ENCODE measurements at places on chromosomes 6 and 20. TPM values are rescaled to one million over a fixed set of nuclear protein-coding genes. Genes with fewer than 3 reads are reported as not detected.
A peak's percentile ranks its signal among the peaks of the same experiment; 100 is the strongest.

The IPCEF1 gene
- total RNA-seq = 27.3 TPM

The SLC24A3 gene
- not detected for total RNA-seq

The ZNF311 gene
- 0.65 TPM for total RNA-seq

The C6orf136 gene
- total RNA-seq = 23.2 TPM

The LKAAEAR1 gene
- 0.89 TPM for total RNA-seq

The ARID1B gene
- total RNA-seq = 76.8 TPM

The GNL1 gene
- total RNA-seq = 59.9 TPM

The NKX2-4 gene
- not detected for total RNA-seq

The CCM2L gene
- total RNA-seq = not detected

The PRL gene
- total RNA-seq = not detected

The GRM1 gene
- total RNA-seq = not detected

The LY6G6D gene
- total RNA-seq = not detected

The NHLRC1 gene
- total RNA-seq = not detected

The RSPO4 gene
- not detected for total RNA-seq

GRCh38 chr20:58906111-58906510 lies 53.6 kb downstream of the GNAS start:
- peaks cover 78% of the 10 kb centered on the region for H3K4me1 ChIP-seq
- H3K27me3 ChIP-seq = no peaks in the 10 kb centered on the region
- DNase-seq = no peak
- H3K36me3 ChIP-seq = peaks cover 79% of the 10 kb centered on the region

GRCh38 chr6:82712826-82713225 lies 349.2 kb downstream of the TPBG start:
- no peaks in the 10 kb centered on the region for H3K27me3 ChIP-seq
- no peaks in the 10 kb centered on the region for H3K4me1 ChIP-seq
- no peaks in the 10 kb centered on the region for H3K36me3 ChIP-seq
- no peak for DNase-seq
- H3K27ac ChIP-seq = no peak overlapping the region

- no peak for DNase-seq
- H3K36me3 ChIP-seq = no peaks in the 10 kb centered on the region
- no peak overlapping the region for H3K27ac ChIP-seq
Measured at GRCh38 chr6:118775381-118775780, 118.6 kb upstream of the ASF1A start.

DNA sequence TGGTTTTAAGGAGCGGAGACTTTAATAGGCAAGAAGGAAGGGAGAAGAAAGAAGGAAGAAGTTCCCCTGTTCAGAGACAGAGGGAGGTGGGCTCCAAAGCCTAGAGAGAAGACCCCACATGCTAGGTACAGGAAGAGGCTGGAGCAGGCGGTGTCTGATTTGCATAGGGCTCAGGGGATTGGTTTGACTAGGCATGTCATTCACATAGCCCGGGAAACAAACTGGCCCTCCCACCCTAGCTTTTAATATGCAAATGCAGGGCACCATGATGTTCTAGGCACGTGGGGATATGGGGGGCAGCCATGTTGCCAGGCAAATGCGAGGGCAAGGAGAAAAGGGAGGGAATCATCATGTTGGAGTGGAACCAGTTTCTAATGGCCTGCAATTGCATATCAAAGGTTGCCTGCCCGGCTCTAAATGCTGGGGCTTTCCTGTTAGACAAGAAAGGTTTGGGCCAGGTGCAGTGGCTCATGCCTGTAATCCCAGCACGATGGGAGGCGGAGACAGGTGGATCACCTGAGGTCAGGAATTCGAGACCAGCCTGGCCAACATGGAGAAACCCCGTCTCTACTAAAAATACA lies 34.3 kb upstream of the AGPAT4 start:
- no peak overlapping the region for H3K27ac ChIP-seq
- no peak for DNase-seq
- H3K4me1 ChIP-seq = no peaks in the 10 kb centered on the region
- H3K4me3 ChIP-seq = no peak overlapping the region
- H3K27me3 ChIP-seq = peaks cover 3% of the 10 kb centered on the region

GRCh38 chr20:57779401-57780003 lies 69.7 kb upstream of the PMEPA1 start:
- no peak for DNase-seq
- H3K4me1 ChIP-seq = no peaks in the 10 kb centered on the region
- H3K27ac ChIP-seq = no peak overlapping the region
- H3K4me3 ChIP-seq = no peak overlapping the region

- H3K4me1 ChIP-seq = no peaks in the 10 kb centered on the region
- no peak overlapping the region for H3K4me3 ChIP-seq
- H3K36me3 ChIP-seq = no peaks in the 10 kb centered on the region
- peaks cover 30% of the 10 kb centered on the region for H3K27me3 ChIP-seq
- DNase-seq = no peak
Measured at GRCh38 chr6:169837529-169838250, 86.3 kb downstream of the ERMARD start.

DNA sequence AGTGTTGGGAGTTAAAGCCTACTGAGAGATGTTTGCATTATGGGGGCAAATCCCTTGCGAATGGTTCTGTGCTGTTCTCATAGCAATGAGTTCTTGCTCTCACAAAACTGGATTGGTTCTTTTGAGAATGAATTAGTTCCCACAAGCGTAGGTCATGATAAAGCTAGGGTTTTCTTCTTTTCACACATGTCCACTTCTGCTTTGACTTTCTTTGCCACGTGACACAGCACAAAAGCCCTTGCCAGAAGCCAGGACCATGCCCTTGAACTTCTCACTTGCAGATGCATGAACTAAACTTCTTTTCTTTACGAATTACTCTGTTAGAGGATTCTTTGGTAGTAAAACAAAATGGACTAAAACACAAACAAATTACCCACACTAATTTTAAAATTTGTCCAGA lies 922.8 kb downstream of the EPHA7 start:
- no peaks in the 10 kb centered on the region for H3K36me3 ChIP-seq
- no peaks in the 10 kb centered on the region for H3K4me1 ChIP-seq
- no peak for DNase-seq
- H3K4me3 ChIP-seq = no peak overlapping the region

DNA sequence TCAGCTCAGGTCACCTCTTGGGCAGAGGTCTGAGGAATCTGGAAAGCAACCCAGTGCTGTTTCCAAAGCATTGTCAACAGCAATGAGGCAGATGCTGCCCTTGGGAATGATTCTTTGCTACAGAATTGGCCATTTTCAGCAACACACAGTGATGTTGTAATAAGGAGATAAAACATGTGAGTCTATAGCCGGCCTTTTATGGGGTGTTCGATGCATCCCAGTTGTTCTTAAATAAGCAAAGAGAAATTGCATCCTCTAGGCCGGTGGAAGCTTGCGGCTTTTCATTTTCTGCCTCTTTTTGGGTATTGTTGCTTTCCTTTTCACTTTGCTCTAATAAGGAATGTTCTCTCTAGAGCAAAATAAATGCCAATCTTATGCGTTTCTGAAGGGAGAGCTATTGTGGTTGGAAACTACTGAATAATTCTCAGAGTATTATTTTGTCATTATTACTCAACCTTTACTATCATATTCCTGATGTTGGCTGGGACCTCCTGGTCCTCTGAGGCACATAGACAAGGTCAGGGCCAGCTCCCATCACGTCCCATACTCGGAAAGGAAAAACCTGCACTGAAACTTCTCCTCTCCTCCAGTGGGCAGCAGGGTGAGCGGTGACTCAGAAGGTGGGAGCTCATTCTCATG lies 214.2 kb downstream of the CDH26 start:
- H3K36me3 ChIP-seq = no peaks in the 10 kb centered on the region
- H3K27me3 ChIP-seq = peaks cover 4% of the 10 kb centered on the region
- no peak overlapping the region for H3K27ac ChIP-seq
- DNase-seq = no peak

- H3K27ac ChIP-seq = no peak overlapping the region
- H3K4me3 ChIP-seq = no peak overlapping the region
- no peaks in the 10 kb centered on the region for H3K4me1 ChIP-seq
- peaks cover 7% of the 10 kb centered on the region for H3K27me3 ChIP-seq
- DNase-seq = no peak
Measured at GRCh38 chr6:44672841-44673240, 285.3 kb downstream of the CDC5L start.

- H3K4me1 ChIP-seq = peaks cover 56% of the 10 kb centered on the region
- peak overlapping the region; percentile 99 for H3K27ac ChIP-seq
- DNase-seq = no peak
- no peaks in the 10 kb centered on the region for H3K27me3 ChIP-seq
- H3K36me3 ChIP-seq = peaks cover 18% of the 10 kb centered on the region
Measured at GRCh38 chr6:30515106-30515505, 25.8 kb downstream of the HLA-E start.

DNA sequence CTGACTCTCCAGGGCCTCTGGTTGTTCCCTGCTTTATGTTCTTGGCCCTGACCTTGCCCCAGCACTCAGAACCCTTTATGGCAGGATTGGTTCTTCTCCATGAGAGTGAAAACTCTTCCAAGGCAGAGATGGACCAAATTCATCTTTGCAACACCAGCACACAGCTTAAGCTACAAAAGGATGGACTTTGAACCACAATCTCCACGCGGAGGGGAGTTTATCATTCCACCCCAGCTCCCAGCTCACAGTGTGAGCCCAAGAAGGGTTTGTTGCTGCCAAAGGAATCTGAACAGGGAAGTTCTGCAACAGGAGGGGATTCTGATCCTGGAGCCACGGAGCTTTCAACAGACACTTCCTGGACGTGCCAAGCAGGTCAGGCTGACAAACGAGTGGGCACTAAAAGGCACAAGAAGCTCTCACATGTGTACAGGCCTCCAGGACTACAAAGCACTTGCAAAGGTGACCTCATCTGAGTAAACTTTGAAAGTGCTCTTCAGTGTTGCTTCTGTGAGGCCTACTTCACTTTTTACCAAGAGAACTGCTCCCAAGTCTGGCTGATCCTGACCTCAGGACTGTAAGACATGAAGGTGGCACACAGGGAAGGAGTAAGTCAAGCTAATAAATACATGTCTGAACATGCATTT lies 8.9 kb downstream of the FITM2 start:
- no peaks in the 10 kb centered on the region for H3K27me3 ChIP-seq
- DNase-seq = no peak
- H3K27ac ChIP-seq = no peak overlapping the region
- no peaks in the 10 kb centered on the region for H3K4me1 ChIP-seq
- no peak overlapping the region for H3K4me3 ChIP-seq
- H3K36me3 ChIP-seq = no peaks in the 10 kb centered on the region

GRCh38 chr6:25640446-25640845 lies 11.6 kb upstream of the SCGN start:
- H3K27me3 ChIP-seq = peaks cover 46% of the 10 kb centered on the region
- DNase-seq = no peak
- H3K4me1 ChIP-seq = no peaks in the 10 kb centered on the region
- no peak overlapping the region for H3K27ac ChIP-seq

DNA sequence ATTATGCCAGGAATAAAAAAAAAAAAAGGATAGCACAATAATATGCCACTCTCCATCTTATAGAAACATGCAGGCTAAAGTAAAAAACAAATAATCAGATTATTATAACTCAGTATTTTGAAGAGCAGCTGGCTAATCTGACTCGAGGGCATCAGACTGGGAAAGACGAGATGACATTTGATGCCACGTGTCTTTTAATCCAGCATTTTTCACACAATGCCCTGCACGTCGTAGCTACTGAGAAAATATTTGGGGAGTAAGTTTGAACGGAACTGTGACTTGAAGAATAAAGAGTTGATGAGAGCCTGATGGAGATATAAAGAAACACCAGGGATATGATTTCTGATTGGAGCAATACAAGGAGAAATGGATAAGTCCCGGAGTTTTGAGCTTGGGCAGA lies 237.7 kb downstream of the ARID1B start:
- DNase-seq = no peak
- no peak overlapping the region for H3K27ac ChIP-seq
- no peaks in the 10 kb centered on the region for H3K36me3 ChIP-seq
- H3K27me3 ChIP-seq = no peaks in the 10 kb centered on the region

DNA sequence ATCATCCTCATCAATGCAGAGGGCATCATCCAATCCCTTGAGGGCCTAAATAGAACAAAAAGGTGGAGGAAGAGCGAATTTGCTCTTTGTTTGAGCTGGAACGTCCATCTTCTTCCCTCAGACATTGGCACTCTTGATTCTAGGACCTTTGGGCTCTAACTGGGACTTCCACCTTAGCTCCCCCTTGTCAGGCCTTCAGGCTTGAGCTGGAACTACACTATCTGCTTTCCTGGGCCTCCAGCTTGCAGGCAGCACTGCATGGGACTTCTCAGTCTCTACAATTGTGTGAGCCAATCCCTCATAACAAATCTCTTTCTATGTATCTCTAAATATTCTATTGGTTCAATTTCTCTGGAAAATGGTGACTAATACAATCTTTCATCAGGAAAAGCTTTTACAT lies 155.4 kb downstream of the MCHR2 start:
- no peaks in the 10 kb centered on the region for H3K36me3 ChIP-seq
- H3K27me3 ChIP-seq = peaks cover 26% of the 10 kb centered on the region
- no peak overlapping the region for H3K27ac ChIP-seq
- no peak for DNase-seq
- no peak overlapping the region for H3K4me3 ChIP-seq
- H3K4me1 ChIP-seq = no peaks in the 10 kb centered on the region

DNA sequence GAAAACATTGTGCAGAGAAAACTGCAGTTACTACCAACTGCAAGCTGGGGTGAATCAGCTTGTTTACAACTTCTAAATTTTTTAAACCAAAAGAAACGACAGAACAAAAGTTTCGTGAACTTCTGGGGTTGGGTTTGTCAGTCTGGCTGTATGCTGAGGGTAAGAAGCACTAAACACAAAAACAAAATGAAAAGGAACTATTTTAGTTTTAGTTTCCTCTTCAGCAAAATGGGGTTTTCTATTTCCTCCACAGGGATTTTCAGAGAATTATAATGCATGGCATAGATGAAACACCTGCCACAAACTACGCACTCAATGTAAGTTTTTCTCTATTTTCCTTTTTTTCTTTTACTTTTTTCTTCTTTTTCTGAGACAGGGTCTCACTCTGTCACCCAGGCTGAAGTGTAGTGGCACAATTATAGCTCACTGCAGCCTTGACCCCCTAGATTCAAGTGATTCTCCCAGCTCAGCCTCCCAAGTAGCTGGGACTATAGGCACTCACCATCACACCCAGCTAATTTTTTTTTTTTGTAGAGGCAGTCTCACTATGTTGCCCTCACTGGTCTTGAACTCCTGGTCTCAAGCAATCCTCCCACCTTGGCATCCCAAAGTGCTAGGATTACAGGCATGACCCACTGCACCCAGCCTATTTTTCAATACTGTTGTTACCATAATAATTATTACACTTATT lies 40.6 kb downstream of the CGA start:
- H3K27ac ChIP-seq = no peak overlapping the region
- peaks cover 23% of the 10 kb centered on the region for H3K27me3 ChIP-seq
- no peak overlapping the region for H3K4me3 ChIP-seq
- no peak for DNase-seq
- no peaks in the 10 kb centered on the region for H3K36me3 ChIP-seq
- no peaks in the 10 kb centered on the region for H3K4me1 ChIP-seq

DNA sequence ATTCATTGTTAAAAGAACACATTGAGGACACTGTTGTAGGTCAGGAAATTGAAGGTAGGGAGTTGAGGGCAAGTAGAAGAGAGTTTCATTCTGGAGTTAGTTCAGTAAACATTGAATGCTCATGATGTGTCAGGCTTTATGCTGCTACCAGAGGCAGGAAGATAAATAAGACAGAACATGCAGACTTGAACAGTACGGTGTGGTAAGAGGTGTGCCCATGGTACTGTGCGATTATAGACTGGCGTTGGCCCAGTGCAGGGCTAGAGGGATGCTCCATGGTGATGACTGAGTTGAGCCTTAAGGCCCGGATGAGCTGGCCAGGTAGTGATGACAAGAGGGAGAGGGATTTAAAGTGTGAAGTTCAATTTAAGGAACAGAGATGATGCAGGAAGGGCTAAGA lies 50.8 kb downstream of the CARMIL1 start:
- no peaks in the 10 kb centered on the region for H3K36me3 ChIP-seq
- no peak for DNase-seq
- H3K4me1 ChIP-seq = no peaks in the 10 kb centered on the region

GRCh38 chr6:113202852-113203714 lies 654.1 kb upstream of the MARCKS start:
- no peak overlapping the region for H3K27ac ChIP-seq
- no peaks in the 10 kb centered on the region for H3K4me1 ChIP-seq
- no peaks in the 10 kb centered on the region for H3K27me3 ChIP-seq
- no peak for DNase-seq
- H3K4me3 ChIP-seq = no peak overlapping the region

Measured in activated CD4-positive, alpha-beta T cell treated with anti-CD3 and anti-CD28 coated beads, Interleukin-2, amount 10 ng/mL, durations not matched to agents 7 days and 5 days (primary cell).